ENCODE measurements at places on chromosomes 1 and 21.

DNA sequence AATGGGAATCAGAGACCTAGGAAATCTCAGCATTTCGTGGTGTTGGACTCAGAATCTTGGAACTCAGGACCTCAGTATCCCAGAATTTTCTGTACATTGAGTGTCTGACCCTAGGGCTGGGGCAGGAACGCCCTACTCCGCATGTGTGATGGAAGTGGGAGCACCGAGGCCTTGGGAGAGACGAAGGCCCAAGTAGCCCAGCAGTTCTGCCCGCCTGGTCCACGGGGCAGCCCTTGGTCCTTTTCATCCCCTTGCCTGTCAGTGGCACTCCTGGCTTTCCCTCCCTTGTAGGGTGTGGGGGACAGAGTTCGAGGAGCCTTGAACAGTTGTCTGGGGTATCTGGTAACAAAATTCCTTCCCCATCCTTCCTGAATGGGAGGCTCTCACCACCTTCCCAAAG, 10.2 kb downstream of the A3GALT2 start:
- DNase-seq, result no peak

DNA sequence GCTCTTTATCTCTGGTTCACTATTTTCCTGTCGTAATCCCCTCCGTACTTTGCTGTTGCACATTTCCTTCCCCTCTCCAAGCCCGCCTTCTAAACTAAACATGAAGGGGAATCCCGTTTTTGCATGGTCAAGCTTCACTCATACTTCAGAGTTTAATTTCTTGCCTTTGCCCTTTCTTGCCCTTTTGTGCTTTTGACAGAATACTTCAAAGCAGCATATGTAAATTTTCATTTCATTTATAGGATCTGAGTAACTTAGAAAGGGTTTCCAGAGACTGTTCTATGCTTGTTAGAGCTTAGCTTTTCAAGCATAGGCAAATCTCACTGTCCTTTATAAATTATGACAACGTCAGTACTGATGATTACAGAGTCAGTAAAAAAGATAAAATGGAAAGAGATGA, 27.7 kb downstream of the SPATA45 start:
- DNase-seq, result no peak

- DNase-seq, result no peak
These were observed 100.8 kb downstream of the TOMM20 start for GRCh38 chr1:235027862-235028250.

- DNase-seq, result no peak
These were observed 32.1 kb downstream of the TESK2 start for GRCh38 chr1:45458894-45459293.

DNA sequence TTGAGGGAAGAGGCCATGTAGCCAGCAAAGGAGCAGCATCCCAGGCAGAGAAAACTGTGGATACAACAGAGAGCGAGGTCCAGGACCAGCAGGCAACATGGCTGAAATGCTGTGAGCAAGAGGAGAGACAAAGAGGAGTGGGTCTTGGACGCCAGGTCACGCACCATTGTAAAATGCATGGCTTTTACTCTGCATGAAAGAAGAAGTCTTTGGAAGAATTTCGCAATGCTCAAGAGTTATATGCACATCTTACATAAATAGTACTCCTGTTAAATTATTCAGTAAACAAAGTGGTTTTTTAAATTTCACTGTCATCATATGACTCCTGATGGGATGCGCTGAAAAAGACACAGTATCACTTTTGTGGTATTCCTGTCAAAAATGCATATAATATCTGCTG, 3.5 kb downstream of the CD244 start:
- no peak for DNase-seq

DNA sequence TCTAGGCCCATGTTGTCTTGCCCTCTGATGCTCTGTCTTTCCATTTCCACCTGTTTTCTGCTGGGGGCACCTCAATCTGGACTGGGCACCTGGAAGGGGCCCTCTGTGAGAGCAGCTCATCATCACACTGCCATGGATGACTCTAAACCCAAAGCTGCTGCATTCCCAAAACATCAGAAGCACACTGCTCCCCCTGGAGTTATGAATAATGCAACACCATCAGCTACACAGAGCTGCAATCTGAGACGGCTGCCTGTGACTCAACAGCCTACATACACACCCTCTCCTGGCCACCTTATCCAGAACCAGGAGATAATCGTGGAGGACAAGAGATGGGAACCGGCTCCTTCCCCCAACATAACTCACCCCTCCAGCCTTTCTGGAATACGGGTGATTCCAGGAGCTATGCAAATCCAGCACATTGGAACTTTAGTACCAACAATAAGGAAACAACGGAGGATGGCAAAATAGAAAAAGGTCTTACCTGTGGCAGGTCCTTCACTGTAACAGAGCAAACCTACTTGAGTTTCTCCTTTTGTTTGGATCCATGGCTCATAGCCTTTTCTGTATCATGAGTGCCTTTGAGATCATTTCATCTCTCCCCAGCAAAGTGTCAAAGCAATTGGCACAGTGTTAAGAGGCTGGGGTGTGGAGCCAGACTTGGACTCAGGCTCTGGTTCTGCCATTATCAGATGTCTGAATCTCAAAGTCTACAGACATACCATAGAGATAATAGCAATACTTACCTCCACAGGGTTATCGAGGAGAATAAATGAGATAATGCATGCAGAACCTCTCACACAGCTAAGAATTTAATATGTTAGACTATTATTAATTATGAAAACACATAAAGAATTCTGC, 29.3 kb downstream of the AK2 start:
- DNase-seq, result peak; percentile 53

- no peak for DNase-seq
These were observed 96.9 kb downstream of the DHRS3 start for GRCh38 chr1:12521096-12521495.

- no peak for DNase-seq
These were observed 36.5 kb downstream of the SCCPDH start for GRCh38 chr1:246760422-246761347.

DNA sequence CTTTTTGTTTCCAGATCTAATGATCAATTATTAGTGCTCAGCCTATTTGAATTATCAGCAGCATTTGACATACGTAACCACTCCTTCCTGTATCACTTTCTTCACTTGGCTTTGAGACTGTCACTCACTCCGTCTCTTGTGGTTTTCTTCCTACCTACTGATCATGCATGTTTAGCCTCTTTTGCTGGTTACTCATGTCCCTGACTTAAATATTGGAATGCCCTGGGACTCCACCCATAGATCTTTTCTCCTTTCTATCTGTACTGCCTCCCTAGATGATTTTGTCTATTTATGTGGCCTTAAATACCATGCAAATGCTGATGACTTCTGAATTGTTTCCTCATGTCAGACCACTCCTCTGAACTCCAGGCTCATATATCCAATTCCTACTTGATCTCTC, 57.7 kb upstream of the PDE4B start:
- DNase-seq, result no peak

- peak; percentile 94 for DNase-seq
These were observed 44.2 kb upstream of the LAPTM5 start for GRCh38 chr1:30801771-30802198.

DNA sequence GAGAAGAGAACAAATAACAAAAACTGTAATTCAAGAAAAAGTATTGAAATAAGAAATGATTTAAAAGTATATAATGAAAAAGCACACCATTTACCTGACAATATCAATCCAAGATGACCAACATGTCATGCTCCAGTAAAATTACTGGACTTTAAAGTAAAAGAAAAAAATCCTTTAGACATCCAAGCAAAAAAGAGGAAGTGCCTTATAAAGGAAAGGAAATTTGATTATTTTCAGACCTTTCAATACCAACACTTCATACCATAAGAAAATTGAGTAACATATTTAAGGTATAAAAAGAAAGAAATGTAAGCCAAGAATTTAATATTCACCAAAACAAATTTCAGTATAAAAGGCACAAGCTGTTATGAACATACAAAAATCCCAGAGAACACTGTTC, 46.2 kb upstream of the SSX2IP start:
- no peak for DNase-seq

- DNase-seq, result no peak
These were observed 100.7 kb upstream of the OLFM3 start for GRCh38 chr1:102097451-102097850.

GRCh38 chr1:224262373-224263054, 67.5 kb downstream of the NVL start:
- DNase-seq, result no peak

DNA sequence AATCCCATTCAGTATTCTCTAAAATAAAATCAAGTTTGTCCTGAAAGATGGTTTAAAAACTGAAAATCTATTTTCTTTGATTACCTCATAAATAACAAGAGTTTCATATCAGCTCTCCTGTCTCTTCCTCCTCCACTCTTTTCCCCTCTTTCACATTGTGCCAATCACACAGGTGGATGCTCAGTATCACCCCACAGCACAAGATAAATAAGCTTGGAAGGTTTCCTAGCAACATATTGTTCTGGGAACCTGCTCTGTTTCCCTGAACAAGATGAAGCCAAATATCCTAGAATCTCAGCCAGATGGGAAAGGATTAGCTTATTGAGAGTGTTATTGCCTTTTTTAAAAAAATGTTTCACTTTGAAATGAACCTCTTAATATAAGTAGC, 45.7 kb upstream of the CACYBP start:
- no peak for DNase-seq

- DNase-seq, result no peak
These were observed 25.7 kb upstream of the KCNK1 start for GRCh38 chr1:233587958-233588799.

GRCh38 chr1:61149010-61149860, 66.9 kb downstream of the NFIA start:
- DNase-seq, result no peak

- no peak for DNase-seq
These were observed 93.2 kb upstream of the AJAP1 start for GRCh38 chr1:4561205-4561604.

- DNase-seq, result peak; percentile 41
These were observed 3.7 kb upstream of the SLC19A1 start for GRCh38 chr21:45545691-45546531.

DNA sequence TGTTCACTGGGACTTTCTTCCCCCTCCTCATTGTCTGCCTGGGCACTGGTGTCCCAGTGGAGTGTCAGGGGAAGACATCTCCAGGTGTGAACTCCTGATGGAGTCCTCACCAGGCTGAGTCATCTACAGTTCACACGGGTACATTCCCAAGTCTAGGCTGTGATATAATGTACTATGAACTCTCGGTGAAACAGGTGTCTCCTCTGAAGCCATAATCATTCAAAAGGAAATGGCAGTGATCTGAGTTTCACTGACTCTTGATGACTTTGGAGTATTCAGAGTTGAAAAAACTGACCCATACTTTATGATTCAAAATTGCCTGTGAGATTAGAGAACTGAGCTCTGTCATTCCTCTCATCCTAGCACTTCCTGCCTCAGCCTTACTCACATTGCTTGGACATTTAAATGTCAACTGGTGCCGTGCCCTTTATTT, 9.1 kb downstream of the LAMC2 start:
- DNase-seq, result no peak

DNA sequence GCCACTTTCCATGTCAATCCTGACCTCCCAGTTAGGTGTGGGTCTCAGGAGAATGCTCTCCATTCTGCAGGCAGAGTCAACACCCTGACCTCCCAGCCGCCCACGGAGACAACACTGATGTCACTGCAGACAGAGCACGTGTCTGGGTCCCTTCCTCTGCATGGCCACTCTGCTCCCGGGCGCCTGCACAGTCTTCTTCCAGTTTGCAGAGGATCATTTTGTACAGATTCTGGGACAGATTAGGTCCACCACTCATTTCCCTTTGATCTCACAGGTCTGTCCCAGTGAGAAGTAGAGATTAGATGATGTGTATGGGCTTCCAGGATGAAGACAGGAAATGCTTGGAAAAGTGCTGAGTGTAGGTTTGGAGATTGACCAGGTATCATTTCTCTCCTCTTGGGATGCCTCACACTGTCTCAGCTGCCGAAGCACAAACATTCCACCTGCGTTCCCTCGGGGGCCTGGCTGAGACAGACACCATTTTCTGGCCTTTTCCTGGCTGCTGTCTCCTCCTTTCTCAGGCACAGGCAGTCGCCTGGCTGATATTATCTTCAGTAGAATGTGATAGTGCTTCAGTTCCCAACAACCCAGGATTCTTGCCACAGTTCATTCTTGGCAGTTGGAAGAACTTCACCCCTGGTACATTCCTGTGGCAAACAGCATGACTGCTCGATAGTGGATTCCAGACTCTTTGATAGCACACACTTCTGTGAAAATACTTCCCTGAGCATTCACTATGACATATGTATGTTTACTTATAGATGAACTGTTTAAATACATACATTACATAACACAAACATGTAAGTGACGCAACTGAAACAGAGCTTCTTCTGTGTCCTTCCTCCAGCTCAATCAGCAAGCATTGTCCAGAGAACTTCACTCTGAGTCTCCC, 7.9 kb downstream of the MYBPHL start:
- no peak for DNase-seq

GRCh38 chr1:246695136-246695535, 29.1 kb upstream of the SCCPDH start:
- no peak for DNase-seq

- DNase-seq, result no peak
These were observed 312.9 kb downstream of the RRAGC start for GRCh38 chr1:38546636-38547035.

- DNase-seq, result no peak
These were observed 15.5 kb upstream of the ZNF436 start for GRCh38 chr1:23385119-23385621.

DNA sequence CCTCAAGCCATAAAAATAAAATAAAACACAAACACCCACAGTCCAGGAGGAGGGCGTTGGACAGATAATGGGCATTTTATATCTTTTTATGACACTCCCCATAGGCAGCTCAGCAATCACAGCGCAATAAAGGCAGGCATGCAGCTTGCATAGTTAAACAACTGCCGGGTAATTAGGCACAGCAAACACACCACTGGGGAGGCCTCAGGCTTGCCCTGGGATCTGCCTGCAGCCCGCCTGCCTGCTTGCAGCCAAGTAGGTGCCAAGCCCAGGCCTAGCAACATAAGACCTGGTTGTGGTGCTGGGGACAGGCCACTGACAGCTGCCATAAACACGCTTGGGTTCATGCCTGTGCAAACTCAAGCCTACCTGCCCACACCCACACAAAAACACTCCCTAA, 54.2 kb downstream of the DMAP1 start:
- no peak for DNase-seq

DNA sequence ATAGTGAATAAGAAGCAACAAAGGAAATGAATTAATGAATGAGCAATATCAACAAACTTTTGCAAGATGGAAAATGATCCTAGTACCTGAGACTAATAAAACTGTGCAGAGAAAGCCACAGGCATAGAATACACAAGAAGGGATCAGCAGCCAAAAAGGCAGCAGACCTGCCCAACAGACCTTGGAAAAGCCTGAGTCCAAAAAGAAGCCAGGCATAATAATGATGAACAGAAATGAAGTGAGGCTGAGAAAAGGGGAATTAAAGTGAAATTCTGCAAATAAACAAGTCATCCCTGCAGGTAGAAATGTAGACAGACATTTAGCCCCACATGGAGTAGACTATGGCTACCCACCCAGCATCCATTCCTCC, 10.3 kb upstream of the PHTF1 start:
- no peak for DNase-seq

DNA sequence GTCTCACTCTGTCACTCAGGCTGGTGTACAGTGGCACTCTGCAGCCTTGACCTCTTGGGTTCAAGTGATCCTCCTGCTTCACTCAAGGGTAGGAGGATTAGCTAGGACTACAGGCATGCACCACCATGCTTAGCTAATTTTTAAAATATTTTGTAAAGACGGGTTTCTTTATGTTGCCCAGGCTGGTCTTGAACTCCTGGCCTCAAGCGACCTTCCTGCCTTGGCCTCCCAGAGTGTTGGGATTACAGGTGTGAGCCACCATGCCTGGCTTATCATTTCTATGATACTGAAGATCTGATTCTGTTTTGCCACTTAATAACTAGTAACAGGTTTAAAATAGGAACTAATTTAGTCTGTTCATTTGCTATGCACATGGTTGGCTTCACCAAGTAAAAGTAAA, 33.6 kb downstream of the GNAI3 start:
- no peak for DNase-seq

Measured in ecto neural progenitor cell (in vitro differentiated cells).